ENCODE measurements at places on chromosomes 12 and 14.

DNA sequence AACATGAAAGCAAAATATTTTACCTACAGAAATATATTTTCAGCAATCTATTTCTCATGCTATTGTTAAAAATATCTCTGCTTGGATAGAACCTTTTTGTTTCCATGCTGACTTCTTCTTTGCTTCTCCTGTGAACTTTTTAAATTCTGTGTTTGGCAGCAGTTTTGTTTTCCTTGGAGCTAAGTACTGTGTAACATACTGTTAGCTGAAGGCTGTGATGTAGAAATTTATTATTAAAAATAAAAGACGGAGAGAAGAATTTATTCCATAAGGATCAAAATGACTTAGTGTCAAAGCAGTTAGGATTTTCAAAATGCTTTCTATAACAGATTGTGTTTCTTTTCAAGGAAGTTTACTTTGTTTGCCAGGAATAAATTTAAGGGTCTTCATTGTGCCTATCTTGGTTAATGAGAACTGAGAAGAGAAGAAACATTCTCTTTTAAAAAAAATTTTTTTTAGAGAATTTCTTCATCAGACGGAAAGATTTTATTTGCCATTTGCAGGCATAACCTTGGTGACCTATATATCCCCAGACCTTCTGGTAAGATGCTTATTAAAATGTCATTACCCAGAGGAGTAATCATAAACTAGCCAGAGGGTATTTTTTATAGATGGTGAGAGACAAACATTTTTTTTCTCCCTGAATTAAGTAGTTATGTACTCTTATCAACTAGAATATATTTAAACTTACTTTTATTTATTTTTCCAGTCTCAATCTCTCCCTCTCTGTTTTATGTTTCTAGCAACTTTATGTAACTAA, 147.1 kb upstream of the SLCO1C1 start:
- DNase-seq, result peak; percentile 62

- DNase-seq, result peak; percentile 65
Measured at GRCh38 chr14:102694530-102695166, 82.6 kb upstream of the TRAF3 start.

GRCh38 chr14:85295318-85295717, 234.6 kb upstream of the FLRT2 start:
- DNase-seq, result no peak

GRCh38 chr14:104874110-104874531, 9.1 kb downstream of the CEP170B start:
- no peak for DNase-seq
